ENCODE measurements at places on chromosomes 6 and 20.

GRCh38 chr20:13665709-13666395 is 27.1 kb upstream of the TASP1 start:
- DNase-seq, result no peak

DNA sequence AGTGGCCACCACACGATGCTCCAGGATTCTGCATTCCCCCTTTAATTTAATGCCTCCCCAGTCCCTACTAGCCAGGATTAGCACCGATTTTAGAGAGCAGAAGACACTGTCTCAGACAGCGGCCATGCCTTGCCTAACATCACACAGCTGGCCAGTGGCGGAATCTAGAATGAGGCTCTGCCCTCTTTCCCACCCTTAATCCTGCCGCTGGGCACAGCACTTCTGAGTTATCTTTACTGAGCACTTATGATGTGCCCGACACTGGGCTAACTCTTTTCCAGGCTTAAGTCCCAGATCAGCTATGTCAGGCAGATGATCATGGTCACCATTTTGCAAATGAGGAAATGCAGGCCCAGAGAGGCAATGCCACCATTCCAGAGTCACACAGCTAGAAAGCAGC is 5.6 kb upstream of the BPIFA2 start:
- no peak for DNase-seq

GRCh38 chr6:33248643-33248931 is 23.1 kb downstream of the VPS52 start:
- DNase-seq, result no peak

DNA sequence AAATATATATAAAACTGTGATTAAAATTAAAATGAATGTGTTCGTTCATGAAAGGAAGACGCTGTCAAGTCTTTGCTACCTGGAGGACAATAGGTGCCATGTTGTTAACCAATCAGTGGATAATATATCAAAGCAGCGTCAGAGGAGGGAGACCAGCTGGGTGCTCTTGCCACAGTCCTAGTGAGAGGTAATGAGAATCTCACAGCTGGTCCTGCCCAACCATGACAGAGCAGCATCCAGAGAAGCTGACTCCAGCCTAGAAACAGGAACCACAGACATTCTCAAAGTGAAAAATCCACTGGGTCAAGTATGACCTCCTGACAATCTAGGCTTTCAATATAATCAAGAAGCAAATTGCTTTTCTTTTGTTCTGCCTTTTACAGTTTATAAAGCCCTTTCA is 94.5 kb upstream of the LRFN2 start:
- no peak for DNase-seq

- DNase-seq, result no peak
Measured at GRCh38 chr20:7459083-7459482, 481.2 kb downstream of the HAO1 start.

GRCh38 chr20:33019465-33020277 is 11.8 kb upstream of the BPIFB6 start:
- DNase-seq, result no peak

- DNase-seq, result no peak
Measured at GRCh38 chr20:49813305-49813974, 812 bp downstream of the SLC9A8 start.

- no peak for DNase-seq
Measured at GRCh38 chr6:20538131-20538662, 3.9 kb downstream of the CDKAL1 start.

Data from stimulated activated CD8-positive, alpha-beta memory T cell treated with anti-CD3 and anti-CD28 coated beads, Interleukin-12 subunit alpha, Interleukin-12 subunit beta, amount 100 ng/mL, for 4 hours (primary cell).